ENCODE measurements at places on chromosomes 4 and X. TPM values are rescaled to one million over a fixed set of nuclear protein-coding genes. Genes with fewer than 3 reads are reported as not detected.

GIMD1 gene
- not detected for total RNA-seq

ZNF280C gene
- 34.2 TPM for total RNA-seq

SHOX gene
- not detected for total RNA-seq

MGAT4D gene
- not detected for total RNA-seq

Measured in NCI-H460 (cell line).